ENCODE measurements at places on chromosomes 6 and 20.

- no peak for DNase-seq
Measured at GRCh38 chr6:110688661-110689268, 126.5 kb downstream of the CDK19 start.

DNA sequence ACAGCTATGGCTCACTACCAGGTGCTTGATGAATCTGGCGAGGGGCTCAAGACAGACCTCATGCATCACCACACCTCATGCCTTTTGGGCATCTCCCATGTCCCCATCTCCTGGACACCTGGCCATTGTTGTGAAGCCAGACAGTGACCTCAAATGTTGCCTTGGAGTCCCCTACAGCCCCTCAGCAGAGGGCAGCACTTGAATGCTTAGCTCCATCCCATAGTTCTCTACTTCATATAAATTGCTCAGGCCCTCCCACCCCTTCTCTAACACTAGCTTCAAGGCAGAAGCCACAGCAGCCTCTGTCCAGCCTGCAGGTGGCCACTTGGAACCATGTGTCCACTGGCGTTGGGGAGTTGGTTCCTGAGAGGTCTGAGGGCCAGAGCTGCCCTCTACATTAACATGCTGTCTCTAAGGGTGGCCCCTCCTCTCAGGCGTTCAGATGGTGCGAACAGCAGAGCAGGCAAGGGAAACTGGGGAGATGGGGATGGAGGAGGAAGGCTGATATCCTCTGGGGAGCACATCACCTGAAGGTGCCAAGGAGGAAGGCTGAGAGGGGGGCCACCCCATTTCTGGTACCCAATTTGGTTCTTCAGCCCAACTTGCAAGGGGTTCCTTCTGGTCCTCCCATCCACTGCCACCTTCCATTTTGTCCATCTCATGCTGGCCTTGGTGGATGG lies 31.3 kb downstream of the MOCS1 start:
- DNase-seq: no peak

- DNase-seq: no peak
Measured at GRCh38 chr6:153129873-153130514, 1.1 kb downstream of the RGS17 start.

- no peak for DNase-seq
Measured at GRCh38 chr20:18657575-18657974, 69.7 kb downstream of the DTD1 start.

DNA sequence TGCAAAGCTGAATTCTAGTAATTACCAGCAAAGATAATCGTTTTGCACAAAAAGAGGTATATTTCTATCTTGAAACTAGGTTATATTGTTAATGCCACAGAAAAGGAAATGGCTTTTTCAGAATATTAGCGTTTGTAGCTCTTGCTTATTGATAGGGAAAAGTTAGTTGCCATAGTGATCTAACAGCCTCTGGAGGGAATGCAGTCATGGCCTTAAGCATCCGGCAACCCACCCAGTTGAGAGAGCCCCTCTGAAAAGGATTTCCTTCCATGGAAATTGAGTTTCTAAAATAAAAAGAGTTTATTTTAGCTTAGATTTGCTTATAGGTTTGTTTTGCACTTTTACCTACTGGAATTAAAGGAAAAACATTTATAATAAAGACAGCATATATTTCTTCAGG lies 224.5 kb downstream of the BCKDHB start:
- no peak for DNase-seq

- no peak for DNase-seq
Measured at GRCh38 chr6:88899569-88900316, 63.7 kb downstream of the RNGTT start.

- no peak for DNase-seq
Measured at GRCh38 chr6:52524918-52525317, 51.9 kb downstream of the TRAM2 start.

DNA sequence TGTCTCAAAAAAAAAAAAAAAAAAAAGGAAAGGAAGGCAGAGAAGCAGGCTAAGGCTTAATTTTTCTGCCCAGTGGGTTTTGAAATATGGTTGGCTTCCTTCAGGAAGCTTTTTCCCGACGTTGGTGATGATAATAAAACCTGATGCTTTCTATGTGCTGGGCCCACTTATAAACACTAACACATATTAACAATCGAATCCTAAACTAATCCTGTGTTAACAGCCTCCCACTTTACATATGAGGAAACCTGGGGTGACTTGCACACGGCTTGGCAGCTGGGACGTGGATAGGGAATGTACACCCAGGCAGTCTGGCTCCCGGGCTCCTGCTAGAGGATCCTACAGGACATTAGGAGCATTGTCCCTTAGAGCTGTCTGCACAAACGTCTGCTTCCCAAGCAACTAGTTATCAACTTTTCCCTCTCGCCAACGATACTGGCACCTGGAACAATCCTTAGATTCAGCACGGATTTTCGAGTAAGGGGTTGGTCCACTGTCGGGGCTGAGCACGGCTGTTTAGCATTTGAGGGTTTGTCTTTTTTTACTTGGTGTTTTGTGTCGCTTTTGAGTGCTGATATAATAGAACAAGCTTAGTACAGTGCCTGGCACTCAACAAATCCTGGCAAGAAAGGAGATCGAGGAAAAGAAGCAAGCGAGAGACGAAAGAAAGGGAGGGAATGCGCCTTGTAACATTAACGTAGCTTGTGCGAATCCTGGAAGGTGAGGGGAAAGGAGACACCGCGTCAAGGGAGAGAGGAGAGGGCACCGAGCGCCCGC lies 622 bp upstream of the KIZ start:
- DNase-seq: no peak

DNA sequence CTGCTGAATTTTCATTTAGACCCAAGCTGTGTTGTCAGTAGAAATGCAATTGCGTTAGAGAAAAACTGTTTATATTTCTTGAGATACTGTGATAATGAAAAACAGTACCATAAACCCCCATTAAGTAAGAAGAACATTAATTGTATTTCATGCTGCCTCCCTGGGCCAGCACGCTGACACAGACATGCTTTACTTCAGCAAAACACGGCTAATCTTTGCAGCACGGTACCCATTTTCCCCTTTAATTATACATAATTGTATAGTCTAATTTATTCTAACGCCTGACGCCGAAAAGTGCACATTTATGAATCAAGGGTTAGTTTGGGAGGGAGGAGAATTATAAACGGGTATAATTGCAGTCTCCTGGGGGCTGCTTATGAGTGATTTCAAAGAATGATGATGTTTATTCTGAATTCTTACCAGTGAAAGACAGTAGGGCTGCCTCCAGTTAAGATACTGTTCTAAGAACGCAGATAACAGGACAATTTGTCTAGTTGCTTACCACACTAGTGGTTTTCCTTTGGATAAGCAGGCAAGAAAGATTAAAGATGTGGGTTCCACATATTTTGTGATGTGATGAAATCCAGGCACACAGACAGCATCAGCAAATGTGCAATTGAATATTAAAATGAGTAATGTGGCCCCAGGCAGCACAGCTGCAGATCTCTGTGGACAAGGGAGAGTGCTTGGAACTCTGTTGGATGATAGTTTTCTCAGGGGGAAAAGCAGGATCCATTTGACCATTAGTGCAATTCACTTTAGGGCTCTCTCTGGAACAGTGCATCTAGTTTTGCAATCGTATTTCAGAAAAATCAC lies 4.7 kb upstream of the SULF2 start:
- DNase-seq: no peak

Measured in activated CD4-positive, alpha-beta T cell treated with anti-CD3 and anti-CD28 coated beads, Interleukin-2, amount 50 U/mL, for 1 hour (primary cell).